NCI-H2171 treated with DMSO at 0.1 percent for 48 hours (cell line): ENCODE measurements at places on chromosomes 11 and 22.
A peak's percentile ranks its signal among the peaks of the same experiment; 100 is the strongest.

DNA sequence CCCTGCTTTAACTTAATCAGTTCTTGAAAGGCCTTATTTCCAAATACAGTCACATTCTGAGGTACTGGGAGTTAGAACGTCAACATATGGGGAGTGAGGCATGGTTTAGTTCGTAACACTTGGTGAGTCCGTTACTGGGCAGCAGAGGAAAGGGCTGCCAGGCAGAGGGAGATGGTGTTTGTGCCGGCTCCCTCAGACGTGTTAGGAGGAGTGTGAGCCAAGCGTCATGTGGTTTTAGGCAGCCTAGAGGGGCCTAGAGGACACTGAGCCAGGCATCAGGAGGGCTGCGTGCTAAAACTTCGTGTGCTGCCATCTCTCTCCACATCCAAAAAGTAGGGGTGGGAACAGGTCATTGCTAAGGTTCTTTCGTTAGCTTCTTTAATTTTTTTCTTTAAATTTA, 10.2 kb downstream of the BCR start:
- DNase-seq: no peak

GRCh38 chr11:11396301-11397035, 43.4 kb upstream of the CSNK2A3 start:
- no peak for DNase-seq

GRCh38 chr11:87870086-87870485, 305.2 kb downstream of the RAB38 start:
- DNase-seq: no peak

DNA sequence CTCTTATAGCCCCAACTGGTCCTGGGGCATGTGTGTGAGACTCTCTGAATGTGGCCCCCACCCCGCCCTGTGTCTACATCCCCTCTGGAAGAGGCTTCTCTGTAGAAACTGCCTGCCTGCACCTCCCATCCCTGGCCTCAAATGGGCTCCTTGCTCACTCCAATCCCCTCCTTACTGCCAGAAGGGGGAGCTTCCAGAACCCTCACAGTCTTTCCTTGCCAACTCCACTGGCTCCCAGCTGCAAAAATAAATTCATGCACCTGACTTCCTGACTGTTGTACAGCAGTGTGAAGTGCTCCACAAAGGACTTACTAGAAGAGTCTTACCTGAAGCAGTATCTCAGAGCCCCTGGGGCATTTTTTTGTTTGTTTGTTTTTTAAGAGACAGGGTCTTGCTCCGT, 15.2 kb upstream of the SERPIND1 start:
- peak; percentile 57 for DNase-seq

- DNase-seq: no peak
These were observed 523.5 kb downstream of the TBC1D22A start for GRCh38 chr22:47285981-47286380.

GRCh38 chr11:110447897-110448745, 18.4 kb downstream of the FDX1 start:
- peak; percentile 69 for DNase-seq

GRCh38 chr11:2085251-2086066, 53.7 kb downstream of the IGF2 start:
- no peak for DNase-seq

- no peak for DNase-seq
These were observed 33.9 kb upstream of the FJX1 start for GRCh38 chr11:35584321-35584720.

GRCh38 chr22:50316114-50317065, 8.9 kb upstream of the PLXNB2 start:
- no peak for DNase-seq

DNA sequence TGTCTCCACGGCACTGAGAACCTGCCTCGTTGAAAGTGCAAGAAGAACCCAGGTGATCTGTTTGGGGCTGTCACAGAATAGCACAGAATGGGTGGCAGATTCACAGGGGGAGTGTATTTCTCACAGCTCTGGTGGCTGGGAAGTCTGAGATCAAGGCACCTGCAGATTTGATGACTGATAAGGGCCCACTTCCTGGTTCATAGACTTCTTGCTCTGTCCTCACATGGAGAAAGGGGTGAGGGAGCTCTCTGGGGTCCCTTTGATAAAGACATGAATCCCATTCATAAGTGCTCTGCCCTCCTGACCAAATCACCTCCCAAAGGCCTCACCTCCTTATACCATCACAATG, 198.5 kb upstream of the SORL1-AS1 start:
- no peak for DNase-seq

GRCh38 chr11:123549926-123550917, 104.2 kb downstream of the SCN3B start:
- DNase-seq: no peak

- no peak for DNase-seq
These were observed 31.5 kb downstream of the CD44 start for GRCh38 chr11:35170503-35170902.

DNA sequence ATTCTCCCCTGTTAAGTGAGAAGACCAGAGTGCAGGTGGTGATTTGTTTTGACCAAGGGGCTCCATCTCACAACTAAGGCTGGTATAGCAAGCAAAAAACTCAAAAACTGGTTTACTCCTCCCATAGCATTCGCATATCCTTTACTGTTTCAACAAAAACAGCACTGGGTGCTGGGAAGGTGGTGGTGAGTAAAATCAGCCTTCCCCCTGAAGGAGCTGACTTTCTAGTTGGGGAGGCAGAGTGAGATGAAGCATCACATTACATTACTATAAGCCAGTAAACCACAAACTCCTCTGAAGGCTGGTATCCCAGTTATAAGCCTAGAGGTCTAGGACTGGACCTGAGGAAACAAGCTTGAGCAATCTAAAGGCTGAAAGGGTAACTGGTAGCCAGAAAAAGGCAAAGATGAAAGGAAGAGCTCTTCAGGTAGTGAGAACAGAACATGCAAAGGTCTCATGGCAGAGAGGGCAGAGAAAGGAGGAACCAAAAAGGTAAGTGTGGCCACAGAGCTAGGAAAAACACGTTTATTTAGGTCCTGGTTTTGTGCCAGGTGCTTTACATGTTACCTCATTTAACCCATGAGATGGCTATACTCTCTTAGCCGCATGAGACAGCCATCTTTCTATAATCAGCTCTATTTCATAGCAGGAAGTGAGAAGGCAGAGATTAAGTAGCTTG, 22.3 kb downstream of the TMEM123 start:
- DNase-seq: no peak
